ENCODE measurements at places on chromosomes 1 and 21.
A peak's percentile ranks its signal among the peaks of the same experiment; 100 is the strongest.

DNA sequence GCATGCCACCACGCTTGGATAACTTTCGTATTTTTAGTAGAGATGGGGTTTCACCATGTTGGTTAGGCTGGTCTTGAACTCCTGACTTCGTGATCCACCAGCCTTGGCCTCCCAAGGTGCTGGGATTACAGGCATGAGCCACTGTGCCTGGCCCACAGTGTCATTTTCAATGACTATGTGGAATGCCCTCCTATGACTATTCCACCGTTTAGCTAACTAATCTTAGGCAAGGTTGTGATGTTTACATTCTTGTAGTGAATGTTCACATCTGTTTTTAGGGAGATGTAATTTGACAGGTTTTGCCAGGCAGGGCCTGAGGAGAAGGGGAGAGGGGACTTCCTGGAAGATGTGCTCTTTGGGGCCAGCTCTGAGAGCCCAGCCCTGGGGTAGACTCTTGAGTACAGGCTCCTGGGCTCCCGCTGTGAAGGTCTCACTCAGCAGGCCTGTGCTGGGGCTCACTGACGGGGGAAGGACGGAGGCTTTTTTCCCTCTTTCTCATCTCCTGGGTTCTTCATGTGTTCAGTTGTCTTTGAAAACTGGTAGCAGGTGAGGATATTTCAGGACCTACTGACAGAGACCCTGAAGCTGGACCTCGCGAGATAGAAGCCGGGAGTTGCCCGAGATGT, 13.2 kb downstream of the COQ8A start:
- DNase-seq: no peak

GRCh38 chr1:2596530-2597333, 10.2 kb downstream of the PRXL2B start:
- no peak for DNase-seq

- DNase-seq: no peak
Measured at GRCh38 chr1:246483569-246483933, 23.5 kb downstream of the SMYD3 start.

GRCh38 chr1:170520601-170521000, 11.4 kb upstream of the GORAB start:
- no peak for DNase-seq

GRCh38 chr1:32860566-32860965, 10.1 kb downstream of the FNDC5 start:
- DNase-seq: no peak

DNA sequence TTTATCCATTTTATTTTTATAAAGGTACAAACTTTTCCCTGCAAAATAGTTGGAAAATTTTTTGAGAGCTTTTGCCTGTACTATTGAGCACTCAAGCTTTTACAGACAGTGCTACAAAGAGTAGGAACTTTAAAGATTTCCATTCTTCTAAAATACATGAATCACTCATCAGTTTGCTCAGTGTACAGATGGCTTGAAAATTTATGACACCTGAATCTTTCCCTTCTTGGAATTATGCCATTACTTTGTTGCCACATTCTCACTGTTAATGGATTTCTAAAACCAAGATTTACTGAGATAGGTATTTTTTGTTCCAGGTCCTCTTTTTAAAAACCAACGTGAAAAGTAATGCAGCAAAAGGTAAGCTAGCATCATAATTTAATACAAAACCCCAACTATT, 76.0 kb downstream of the GPATCH2 start:
- no peak for DNase-seq

DNA sequence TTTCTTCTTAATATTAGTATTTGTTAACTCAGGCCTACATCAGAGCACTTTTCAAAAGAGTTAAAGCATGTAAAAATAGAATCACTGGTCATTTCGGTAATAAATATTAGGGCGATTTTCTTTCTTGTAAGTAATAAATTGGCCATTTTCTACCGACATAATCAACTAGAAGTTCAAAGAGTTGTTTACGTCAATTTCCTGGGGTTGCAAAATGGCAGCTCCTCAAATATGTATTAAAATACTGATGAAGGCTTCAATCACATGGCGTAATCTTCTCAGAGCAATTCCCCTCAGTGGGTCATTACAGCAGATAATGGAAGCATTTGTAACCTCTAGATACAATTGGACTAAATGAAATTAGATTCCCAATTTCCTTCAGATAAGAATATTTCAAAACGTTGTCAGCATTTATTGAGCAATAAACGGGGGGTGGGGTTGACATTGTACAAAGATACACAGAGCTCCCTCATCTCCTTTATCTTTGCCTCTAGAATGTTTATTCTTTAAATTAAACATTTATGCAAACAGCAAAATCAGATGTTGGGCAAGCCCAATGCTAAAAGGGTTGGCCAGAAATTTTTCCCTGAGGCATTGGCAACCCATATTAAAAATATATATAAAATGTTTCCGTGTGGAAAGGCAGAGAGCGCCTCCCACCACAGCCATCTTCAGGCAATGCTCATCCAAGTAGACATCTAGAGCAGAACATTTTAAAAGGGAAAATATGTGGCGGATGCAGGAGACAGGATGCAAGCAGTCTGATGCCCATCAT, 240.6 kb downstream of the NCAM2 start:
- no peak for DNase-seq

- peak; percentile 56 for DNase-seq
Measured at GRCh38 chr1:235253219-235253962, 74.6 kb downstream of the ARID4B start.

GRCh38 chr1:85935234-85935633, 221.3 kb downstream of the COL24A1 start:
- DNase-seq: no peak
